ENCODE measurements at places on chromosomes 3 and 15.

GRCh38 chr3:13536832-13537231, 12.1 kb upstream of the FBLN2 start:
- no peak for DNase-seq

DNA sequence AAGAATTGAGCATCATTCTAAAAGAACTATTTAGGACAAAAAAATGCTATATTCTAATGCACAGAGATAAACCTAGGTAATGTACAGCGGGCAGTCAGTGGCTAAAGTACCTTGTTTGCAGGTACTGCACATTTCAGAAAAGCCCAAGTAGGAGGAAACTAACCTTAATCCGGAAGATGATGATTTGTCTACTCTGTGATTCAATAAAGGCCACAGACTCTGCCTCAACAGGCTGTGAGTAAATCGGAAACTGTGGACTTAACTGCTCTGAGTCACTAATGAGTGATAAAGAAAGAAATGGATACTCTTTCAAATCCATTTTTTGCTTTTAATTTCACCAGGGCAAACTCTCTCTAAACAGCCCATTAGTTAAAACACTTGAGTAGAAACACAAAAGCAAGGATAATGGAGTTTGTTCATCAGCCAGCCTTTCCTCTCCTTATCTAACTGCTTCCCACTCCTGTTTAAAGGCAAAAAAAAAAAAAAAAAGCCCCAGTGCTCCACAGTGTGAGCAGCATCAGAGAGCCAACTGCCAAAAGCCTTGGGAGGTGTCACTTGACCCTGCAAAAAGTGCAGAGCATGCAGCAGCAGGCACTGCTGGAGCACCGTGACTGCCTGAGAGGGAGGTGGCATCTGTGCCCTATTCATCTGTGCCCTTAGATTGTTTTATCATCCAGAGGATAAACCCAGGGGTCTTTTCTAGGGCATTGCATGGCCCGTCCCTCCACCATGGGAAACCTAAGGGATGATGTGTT, 187.7 kb downstream of the SATB1 start:
- peak; percentile 73 for DNase-seq

DNA sequence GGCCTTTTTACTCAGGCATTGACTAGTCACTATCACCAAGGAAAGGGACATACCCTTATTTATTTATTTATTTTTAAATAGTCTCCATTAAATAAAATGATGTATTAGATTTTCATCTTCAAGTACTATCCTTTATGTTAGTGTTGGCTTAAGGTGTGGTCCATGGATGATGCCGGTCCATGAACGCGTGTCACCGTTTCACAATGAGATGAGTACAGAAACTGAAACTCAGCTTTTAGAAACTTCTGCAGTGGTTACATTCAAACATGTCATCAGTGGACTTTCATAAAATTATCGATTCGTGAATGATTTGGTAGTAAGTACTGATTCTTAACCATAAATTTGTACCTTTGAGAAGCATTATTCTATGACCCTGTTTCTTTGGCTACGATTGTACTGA, 166.6 kb downstream of the SATB1 start:
- DNase-seq: no peak

DNA sequence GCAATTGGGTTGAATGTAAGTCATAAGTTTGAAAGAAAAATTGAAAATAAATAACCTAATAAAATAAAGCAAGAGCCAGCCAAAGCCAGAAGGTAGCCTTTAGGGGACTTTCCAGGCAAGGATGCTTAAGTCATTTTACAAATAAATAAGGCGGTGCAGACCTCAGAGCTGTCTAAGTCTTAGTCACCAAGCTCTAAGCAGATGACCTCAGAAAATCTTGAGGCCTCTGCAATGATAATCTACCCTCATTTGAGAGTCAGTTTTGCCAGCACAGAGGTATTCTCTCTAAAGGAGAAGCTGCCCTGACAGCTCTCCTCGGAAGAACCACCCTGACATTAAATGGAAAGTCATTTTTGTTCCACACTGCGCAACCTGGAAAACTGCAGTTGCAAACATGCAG, 113.9 kb downstream of the OXNAD1 start:
- DNase-seq: peak; percentile 73

DNA sequence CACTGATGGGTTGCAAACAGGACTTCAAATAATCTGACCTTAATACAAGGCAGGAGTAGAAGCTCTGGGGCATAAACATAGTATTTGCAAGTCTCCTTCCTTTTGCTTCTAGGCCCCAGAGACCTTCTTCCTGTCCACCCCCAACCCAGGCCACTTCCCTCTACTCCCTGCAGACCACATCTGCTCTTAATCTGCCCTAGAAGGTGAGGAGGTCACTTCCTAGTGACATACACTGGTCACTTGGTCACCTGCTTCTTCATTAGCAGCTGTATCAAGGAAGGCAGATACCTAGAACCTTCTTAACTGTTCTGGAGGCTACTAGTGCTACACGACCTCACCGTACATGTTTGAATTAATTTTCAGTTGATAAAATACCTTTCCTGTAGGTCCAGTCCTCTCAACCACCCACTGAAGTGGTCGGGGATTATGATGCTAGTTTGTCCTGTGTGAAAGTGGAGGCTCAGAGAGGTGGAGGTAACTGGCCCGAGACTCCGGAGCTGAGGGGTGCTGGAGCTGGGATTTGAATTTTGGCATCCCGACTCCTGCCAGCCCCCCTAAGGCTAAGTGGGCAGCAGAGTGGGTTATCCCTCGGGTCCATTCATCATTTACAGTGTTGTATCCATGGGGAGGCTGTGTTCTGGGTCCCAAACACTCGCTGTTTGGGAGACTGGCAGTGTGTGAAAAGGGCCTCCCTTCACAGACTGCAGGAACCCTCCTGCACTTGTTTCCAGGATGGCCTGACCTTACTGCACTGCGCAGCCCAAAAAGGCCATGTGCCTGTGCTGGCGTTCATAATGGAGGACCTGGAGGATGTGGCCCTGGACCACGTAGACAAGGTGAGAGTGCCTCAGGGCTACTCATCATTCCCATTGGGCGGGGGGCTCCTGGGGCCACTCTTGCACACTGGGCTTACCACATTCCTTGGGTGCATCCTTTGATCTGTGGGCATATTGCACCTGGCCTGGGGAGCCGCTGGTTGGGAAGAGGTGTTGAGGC, 13.9 kb downstream of the ANKDD1A start:
- no peak for DNase-seq

DNA sequence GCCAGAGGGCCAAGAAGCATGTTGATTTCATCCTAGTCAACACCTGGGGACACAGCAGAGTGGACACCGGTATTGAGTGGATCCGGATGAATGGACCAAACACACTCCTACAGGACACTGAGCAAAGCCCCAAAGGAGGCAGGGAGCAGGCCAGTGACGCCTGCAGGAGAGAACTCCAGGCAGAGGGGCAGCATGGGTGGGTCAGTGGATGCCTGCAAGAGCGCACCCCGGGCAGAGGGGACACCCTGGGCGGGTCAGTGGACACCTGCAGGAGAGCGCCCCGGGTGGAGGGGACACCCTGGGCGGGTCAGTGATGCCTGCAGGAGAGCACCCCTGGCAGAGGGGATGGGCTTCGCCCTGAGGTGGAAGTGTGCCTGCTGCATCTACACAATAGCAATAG, 27.6 kb upstream of the HRH1 start:
- no peak for DNase-seq

DNA sequence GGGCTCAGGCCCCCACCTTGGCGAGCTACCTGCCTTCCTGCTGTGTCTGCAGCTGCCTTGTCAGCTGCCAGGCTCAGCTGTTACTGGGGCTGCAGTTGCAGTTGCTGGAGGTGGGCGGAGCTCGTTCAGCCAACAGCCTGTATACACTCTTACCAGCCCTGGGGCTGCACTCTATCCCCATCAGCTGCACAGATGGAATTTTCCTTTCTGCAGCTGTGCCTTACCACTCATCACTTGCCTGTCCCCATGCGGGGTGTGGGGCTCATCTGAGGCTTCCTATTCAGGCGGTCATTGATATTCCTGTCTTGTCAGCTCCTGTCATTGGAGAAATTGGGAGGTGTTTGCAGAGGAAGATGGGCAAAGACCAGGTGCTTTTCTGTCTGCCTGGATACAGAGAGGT, 9.1 kb upstream of the SYN2 start:
- no peak for DNase-seq

DNA sequence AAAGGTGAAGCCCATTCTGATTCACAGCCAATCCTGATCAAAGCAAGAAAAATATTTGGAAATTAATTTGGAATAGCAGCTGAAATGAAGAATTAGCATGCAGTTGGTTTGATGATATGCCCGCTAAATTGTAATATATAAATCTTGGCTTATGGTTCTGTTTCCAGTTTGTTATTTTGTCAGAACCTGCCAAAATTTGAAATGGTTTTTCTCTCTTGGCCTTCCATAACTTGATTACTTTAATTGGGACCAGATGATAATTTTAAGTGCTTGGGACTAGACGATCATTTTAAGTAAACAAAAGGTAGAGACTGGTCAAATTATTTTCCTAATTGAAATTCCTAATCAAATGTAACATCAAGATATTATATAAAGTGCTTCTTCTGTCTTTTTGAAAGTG, 842.4 kb downstream of the TBL1XR1 start:
- no peak for DNase-seq

GRCh38 chr3:39910826-39911464, 101.5 kb downstream of the MYRIP start:
- peak; percentile 73 for DNase-seq

DNA sequence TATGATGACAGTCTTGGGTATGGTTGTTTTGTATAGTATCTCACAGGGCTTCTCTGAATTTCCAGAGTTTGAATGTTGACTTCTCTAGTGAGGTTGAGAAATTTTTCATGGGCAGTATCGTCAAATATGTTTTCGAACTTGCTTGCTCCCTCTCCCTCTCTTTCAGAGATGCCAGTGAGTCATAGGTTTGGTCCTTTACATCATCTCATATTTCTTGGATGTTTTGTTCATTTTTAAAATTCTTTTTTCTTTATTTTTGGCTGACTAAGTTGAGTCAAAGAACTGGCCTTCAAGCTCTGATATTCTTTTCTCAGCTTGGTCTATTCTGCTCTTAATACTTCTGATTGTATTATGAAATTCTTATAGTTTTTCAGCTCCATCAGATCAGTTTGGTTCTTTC, 282.3 kb upstream of the NECTIN3 start:
- peak; percentile 55 for DNase-seq

DNA sequence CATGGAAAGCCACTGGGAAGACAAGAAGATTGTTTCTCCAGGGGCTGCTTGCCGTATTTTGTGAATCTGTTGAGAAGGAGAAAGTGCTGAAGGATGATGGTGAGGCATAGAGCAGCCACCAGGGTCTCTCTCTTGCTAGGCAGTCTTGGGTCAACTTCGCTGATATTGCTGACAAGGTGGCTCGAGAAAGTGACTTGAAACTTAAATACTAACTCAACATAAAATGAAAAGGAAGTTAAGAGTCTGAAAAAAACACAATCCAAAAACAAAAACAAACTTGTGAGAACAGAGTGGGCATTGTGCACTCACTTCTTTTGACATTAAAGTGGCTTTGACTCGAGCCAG, 90.1 kb downstream of the CHST2 start:
- no peak for DNase-seq

- DNase-seq: no peak
Observed at GRCh38 chr3:5011555-5012256, 32.5 kb downstream of the BHLHE40 start.

- DNase-seq: no peak
Observed at GRCh38 chr15:92528736-92529135, 126.8 kb downstream of the FAM174B start.

DNA sequence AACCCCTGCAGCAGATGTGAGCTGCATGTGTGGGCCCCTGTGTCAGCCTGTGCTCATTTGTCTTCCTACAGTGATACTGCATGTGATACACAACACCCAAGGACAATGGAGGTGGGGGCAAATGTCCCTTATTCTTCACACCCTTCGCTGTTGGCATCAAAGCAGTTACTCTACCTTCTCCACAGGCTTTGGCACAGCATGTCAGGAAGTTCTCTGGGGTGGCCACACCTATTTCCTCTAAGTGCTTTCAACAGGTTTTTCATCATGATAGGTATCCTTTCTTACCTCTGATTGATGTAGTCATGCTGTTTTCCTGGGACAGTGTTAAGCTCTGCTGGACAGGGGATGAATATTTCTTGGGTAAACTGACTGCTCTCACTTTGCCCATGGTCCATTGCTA, 29.5 kb downstream of the ZNF662 start:
- no peak for DNase-seq

DNA sequence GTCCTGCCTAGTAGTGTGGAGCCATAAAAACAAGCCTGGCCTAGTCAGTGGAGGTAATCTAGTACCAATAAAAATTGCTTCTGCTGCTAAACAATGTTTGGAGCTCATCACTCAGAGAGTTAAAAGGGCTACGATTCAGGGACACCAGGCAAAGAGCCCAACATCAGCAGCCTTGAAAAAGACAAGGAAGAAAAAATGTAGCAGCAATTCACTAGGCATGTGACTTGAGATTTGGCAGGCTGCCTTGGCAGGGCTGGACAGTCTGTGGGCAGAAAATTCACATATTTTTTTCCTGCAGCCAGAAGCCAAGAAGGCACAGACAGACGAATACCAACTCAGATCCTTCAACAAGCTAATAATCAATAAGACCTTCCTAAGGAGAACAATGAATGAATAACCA, 47.2 kb downstream of the IGSF11 start:
- DNase-seq: peak; percentile 20

DNA sequence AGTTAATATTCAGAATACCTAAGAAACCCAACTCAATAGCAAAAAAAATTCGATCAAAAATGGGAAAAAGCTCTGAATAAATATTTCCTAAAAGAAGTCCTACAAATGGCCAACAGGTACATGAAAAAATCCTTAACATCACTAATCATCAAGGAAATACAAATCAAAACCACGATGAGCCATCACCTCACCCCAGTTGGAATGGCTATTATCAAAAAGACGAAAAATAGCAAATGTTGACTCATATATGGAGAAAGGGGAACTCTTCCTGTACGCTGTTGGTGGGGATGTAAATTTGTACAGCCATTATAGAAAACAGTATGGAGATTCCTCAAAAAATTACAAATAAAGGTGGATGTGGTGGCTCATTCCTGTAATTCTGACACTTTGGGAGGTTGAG, 29.6 kb upstream of the SGO1 start:
- no peak for DNase-seq
